ENCODE measurements at places on chromosomes 2 and 18.

- DNase-seq, result no peak
Measured at GRCh38 chr2:33020883-33021282, 74.1 kb downstream of the LTBP1 start.

DNA sequence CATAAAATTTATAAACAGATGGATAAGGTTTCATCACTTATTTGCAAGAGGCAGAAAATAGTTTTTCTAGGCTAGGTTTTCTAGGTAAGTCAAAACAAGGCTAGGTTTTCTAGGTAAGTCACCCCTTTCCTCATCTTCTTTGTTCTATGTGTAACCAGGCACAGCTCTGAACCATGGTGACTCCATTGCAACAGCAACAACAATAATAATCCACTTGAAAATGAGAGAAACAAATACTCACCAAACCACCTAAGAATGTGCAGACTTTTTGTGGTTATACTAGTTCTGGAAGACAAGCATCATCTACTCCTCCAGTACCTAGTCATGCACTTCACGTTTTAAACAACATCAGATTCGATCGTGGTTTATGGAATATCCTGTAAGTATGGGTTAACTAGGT, 237.4 kb upstream of the ACVR2A start:
- DNase-seq, result no peak

DNA sequence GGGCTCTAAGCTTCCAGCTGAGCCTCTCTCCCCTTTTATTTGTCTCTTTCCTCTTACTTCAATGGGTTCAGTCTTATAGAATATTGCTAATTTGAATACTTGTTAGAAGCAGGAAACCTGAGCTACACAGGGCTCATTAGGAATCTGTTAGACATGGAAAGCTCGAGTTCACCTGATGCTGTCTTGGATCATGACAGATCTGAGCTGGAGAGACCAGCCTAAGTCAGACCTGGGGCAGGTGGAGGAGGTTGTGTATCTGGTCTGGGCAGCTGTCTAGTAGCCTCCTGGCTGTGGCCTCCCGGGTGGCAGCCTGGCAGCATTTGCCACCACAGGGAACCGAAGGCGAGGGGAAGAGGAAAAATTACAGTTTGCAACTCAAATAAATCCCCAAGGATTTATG, 185.9 kb downstream of the ICOS start:
- no peak for DNase-seq

GRCh38 chr2:216900406-216900805, 40.5 kb upstream of the TNP1 start:
- DNase-seq, result no peak

- no peak for DNase-seq
Measured at GRCh38 chr2:15041429-15041837, 408.9 kb downstream of the LRATD1 start.

- DNase-seq, result no peak
Measured at GRCh38 chr2:55490554-55490953, 29.0 kb upstream of the CFAP36 start.

DNA sequence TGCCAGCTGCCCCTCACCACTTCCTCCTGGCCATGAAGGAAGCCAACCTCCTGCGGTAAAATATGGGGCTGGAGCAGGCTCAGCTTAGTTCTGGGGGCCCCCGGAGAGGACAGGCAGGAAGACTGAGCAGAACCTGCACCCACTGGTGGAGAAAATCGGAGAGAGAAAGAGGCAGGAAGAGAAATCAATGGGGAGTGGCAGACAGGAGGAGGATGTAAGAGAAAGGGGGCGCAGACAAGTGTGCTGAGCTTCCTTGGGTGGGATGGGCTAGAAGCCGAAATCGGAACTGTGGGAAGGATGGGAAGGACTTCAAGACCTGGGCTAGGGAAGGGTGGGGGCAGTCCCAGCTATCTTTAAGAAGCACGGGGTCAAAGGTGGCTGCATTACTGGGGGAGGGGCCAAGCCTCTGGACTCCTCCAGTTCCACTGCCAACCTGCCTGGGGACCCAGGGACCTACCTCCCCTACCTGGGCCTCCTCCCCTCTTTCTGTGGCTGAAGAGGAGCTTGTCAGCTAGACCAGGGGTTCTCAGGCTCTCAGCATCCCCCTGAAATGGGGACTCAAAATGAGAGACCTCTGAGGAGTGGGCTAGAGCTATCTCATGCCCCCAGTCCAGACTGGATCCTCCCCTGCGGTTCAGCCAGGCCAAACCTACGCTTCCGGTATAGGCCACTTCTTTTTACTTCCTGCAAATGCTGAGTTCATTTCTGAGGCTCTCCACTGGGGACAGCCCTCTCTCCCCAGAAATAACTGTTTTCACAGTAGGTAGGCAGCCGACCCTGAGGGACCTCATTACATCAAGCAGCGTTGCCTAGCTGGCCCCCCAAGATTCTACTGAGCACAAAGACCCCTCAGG, 33.6 kb upstream of the B3GNT7 start:
- no peak for DNase-seq

- no peak for DNase-seq
Measured at GRCh38 chr2:199966405-199966804, 11.0 kb downstream of the MAIP1 start.

- DNase-seq, result no peak
Measured at GRCh38 chr18:28469946-28470345, 293.0 kb upstream of the CDH2 start.

DNA sequence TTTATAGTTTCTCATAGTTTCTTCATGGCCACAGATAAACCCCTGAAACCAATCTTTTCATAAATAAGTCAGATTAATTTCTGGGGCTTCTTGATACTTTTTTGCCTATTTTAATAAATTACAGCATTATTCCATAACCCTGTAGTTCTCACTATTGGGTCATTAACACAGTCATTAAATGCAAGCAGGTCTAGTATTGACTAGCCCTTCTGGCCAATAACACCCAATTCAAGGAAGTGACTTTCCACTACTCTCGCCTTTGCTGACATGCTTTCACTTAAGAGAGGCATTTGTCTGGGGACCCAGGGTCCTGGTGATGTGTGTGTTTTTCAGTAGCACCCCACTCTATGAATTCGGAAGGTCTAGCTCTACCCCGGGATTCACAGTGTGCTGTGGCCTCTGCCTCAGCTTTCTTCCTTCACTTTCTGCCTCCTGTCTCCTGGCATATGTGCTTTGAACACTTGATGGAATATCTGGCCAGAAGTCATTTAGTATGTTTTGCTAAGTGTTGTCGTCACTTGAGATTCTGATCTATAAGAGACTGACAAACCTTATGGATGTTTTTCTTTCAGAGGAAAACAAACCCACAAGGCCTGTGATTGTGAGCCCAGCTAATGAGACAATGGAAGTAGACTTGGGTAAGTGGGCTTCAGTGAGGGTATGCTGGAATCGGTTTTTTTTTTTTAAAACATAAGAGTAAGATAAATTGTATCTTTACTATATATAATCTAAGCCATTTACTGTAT, 18.6 kb upstream of the IL1RL2 start:
- DNase-seq, result no peak

GRCh38 chr18:48250918-48251317, 158.3 kb downstream of the ZBTB7C start:
- no peak for DNase-seq

- no peak for DNase-seq
Measured at GRCh38 chr2:62920070-62920469, 130.6 kb upstream of the OTX1 start.

GRCh38 chr2:175806125-175806490, 196.0 kb downstream of the LNPK start:
- no peak for DNase-seq

GRCh38 chr2:72937356-72937669, 20.0 kb downstream of the EMX1 start:
- no peak for DNase-seq

DNA sequence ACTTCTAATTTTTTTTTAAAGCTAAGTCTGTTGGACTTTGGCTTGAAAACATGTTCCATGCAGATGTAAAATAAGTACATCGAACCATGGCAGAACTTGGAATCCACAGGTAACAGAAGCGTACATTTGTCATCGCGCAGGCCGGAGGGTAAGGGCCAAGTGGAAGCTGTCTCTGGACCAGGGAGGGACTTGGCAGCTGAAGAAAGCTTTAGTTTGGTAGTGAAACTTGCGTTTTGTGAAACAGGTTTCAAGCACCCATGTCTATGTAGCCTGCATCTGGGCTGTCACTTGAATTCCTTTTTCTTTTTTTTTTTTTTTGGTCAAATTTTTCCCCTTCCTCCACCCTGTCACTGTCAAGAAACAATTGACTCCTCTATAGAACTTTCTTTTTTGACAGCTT, 20.4 kb downstream of the GRHL1 start:
- no peak for DNase-seq

GRCh38 chr2:167340322-167340721, 452.0 kb downstream of the XIRP2 start:
- no peak for DNase-seq

DNA sequence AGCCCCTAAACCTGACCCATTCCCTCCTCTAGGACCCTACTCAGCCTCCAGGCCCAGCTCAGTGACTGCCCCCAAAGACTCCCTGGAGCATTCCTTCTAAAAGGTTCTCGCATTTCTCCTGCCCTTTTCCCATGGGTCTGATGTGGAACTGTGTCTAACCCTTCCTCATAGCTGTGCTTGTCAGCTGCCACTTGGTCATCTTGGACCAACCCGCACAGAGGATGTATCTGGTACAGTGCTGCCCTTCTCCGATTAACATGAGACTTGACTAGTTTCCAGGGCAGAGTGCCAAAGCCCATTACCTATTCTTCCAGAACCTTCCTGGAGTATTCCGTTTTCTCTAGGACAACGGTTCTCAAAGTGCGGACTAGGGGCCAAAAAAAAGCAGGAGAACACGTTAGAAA, 518 bp upstream of the NFU1 start:
- DNase-seq, result no peak

DNA sequence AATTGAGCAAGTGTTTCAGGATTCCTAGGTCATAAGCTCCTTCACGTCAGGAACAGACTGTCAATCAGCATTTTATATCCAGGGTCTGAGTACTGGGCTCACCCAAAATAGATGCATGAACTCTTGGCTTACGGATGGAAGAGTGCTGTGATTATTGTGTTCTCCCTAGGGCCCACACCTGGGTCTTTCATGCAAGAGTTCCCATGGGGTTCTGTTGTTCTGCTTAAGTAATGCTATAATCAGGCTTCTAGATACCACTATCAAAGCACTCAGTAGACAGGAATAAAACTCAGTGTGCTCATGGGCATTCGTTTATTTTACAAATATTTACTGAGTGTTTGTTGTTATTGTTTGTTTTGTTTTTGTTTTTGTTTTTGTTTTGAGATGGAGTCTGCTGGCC, 46.4 kb upstream of the PMAIP1 start:
- no peak for DNase-seq

DNA sequence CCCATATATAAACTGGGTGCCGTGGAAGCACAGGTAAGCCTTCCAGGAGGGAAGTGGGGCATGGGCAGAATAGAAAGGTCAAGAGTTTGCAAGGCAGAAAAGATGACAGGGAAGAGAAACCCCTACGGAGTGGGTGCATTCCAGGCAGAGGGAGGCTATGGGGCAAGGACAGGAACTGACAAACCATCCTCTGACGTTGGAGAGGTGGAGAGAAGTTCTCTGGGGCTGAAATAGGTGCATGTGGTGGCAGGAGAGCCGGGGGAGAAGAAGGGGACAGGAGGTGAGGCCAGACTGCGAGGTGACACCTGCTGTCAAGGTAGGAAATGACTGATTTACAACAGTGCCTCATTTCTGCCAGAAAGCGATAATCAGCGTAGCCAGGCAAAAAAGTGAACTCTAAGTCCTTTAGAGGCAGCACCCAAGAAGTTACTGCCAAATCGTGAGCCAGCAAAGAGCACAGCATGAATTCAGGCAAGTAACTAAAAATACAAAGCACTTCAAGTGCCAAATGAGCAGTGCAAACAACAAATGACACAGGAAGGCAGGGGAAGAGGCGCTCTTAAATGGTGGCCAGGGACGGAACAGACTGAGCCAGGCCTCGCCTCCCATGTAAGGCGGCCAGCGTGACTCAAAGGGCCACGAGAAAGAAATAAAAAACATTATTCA, 113.3 kb upstream of the ACVR1C start:
- no peak for DNase-seq

DNA sequence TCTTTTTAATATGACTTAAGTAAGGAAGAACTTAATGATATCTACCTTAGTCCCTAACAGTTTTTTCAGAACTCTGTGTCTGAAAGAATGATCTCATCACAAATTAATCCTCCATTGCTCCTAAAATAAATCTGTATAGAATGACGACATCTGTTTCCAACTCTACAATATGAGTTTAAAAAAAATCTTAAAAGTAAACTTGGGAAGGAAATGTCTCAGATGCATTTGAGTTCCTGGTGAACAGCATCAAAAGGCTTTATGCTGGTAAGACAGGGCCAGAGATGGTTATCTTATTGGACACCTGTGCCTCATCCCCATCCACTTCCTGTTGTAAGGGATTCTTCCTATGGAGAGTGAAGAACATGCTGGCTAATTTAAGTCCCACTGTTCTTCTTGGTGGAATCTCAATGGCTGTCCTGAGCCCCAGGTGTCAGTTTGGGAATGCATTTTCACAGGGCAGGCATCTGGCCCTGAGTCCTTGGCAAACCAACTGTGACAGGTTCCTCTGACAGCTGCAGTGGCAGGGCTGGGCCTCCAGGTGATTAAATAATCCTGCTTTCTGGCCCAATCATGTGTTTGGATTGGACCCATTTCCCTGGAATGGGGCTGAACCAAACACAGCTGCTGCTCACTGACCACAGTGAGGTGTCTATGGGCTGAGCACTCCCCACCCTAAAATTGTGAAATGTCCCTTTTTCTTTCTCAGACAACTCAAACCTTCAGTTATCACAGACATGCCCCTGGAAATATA, 12.9 kb upstream of the NCKAP5 start:
- DNase-seq, result no peak

GRCh38 chr18:58615140-58616132, 13.5 kb downstream of the ALPK2 start:
- DNase-seq, result peak; percentile 36

DNA sequence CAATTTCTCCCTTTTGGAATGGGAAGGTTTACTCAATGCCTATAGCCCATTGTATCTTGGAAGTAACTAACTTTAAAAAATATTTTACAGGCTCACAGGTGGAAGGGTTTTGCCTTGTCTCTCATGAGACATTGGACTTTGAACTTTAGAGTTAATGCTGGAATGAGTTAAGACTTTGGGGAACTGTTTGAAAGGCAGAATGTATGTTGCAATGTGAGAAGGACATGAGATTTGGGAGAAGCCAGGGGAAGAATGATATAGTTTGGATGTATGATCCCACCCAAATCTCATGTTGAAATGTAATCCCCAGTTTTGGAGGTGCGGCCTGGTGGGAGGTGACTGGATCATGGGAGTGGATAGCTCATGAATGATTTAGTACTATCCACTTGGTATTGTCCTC, 17.5 kb upstream of the TBC1D8 start:
- DNase-seq, result no peak

- DNase-seq, result no peak
Measured at GRCh38 chr18:11074889-11075288, 74.5 kb downstream of the PIEZO2 start.

- DNase-seq, result no peak
Measured at GRCh38 chr2:16094811-16095210, 154.5 kb downstream of the MYCN start.

- DNase-seq, result no peak
Measured at GRCh38 chr18:70650878-70651277, 362.0 kb downstream of the SOCS6 start.
